Posterior vena cava (tissue), 2 donors: ENCODE measurements at places on chromosomes 2 and 18.

DNA sequence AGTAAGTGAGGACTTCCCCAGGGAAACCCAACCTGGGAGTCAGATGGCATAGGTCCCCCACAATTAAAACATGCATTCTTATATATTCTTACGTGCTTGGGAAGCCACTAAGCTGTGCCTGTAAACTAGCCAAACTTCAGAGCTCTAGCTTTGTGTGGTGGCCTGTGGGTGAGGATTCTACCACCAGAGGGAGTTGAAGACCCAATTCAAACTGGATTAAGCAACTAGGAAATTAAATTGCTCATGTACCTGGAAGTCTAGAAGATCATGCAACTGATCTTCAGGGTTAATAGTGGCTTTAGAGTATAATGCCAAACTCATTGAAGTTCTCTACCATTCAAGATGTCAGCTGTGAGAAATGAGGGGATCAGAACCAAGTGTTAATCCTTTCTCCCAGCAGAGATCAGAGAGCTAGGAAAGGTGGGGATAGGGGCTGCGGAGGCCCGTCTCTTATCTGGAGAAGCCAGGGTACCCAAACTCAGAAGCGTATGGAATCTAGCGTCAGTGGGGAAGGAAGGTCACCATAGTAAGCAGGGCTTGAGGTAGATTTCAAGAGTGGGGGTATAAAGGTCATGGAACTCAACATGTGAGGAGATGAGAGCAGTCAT, 53.2 kb upstream of the CCDC85A start:
- no peak for DNase-seq

- DNase-seq = no peak
Observed at GRCh38 chr18:50745945-50746344, 73.9 kb downstream of the MRO start.

GRCh38 chr18:74528913-74529312, 5.4 kb upstream of the CNDP1 start:
- DNase-seq = no peak

GRCh38 chr2:226514895-226515294, 284.7 kb downstream of the IRS1 start:
- no peak for DNase-seq
